ENCODE measurements at places on chromosomes 3 and 15.

- no peak for DNase-seq
Measured at GRCh38 chr3:65030847-65031463, 343.2 kb upstream of the ADAMTS9 start.

DNA sequence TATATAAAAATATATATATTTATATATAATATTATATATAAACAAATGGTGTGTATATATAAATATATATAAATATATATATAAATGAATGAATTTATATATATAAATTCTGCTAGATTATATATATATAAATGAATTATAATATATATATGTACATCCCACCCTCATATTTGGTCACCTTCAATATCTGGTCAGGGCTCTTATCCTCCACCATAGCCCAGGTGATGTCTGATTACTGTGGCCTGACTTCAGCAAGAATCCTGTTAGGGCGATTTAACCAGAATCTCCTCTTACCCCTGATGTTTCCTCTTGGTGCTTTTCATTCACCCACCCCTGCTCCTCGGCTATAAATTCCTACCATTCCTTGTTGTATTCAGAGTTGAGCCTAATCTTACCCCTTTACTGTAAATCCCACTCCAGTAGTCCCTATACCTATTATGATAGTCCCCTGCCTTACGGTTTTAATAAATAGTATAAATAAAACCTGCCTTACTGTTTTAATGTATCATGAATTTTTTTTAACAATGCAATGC, 439.6 kb downstream of the PLOD2 start:
- no peak for DNase-seq

DNA sequence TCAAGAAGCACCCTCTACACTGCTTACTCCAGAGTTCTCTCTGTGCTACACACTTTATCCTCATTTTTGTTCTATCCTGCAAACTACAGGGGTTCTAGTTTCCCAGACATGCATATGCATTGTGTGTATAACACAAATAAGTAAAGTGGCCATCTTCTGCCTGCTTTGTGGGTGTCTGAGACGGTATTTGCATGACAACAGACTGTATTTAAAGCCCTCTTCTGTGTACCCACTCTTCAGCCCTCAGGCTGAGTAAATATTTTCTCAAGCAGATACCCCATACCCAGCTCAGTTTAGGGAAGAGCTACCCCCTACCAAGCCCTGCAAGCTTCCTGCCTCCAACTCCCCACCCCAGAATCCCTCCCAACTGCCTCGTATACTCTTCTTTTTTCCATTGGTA, 31.7 kb downstream of the SYNPR start:
- DNase-seq, result no peak

GRCh38 chr15:37898362-37898761, 36.1 kb upstream of the TMCO5A start:
- DNase-seq, result no peak

DNA sequence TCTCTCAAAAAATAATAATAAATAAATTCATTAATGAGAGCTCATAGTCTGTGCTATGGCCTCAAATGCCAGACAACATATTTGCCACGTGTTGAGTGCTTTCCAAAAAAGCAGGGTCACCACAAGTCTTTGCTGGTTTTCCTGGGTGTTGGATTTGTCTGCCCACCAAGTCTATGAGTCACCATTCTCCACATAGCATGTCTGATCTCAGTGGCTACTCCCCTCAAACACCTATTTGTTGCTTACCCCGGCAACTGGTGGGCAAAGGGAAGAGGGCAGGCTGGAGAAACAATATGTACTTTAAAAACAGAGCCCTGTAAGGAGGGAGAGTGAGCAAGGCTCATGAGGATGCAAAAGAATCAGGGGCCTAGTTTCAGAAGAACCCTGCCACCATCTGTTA, 120.0 kb upstream of the ARRDC4 start:
- no peak for DNase-seq

- no peak for DNase-seq
Measured at GRCh38 chr3:38354588-38355330, 8.2 kb downstream of the XYLB start.

DNA sequence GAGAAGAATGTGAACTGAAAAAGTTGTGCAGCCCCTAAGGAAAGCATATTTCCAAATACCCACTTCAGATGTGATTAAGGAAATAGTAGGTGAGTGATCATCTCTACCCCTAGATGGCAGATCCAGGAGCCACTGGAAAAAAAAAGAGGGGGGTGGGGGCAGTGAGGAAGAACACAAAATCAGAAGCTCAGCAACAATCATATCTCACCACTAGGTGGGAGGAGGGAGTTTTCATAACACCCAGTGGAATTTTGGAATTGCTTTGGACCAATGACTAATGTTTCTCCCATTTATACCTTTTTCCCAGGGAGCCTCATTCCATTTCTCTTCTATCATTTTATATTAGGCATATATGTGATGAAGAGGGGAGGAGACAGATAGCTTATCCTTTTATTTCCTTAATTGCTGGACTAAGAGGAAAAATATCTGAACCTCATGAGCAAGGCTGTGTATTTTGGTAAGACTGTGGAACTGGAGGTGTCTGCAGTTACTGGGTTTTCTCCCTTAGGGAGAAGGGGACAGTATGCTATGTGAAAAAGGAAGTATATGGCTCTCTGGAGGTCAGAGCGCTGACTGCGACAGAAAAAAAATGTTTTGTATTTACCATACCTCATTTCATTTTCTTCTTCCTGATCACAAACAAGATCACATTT, 363.4 kb downstream of the GAP43 start:
- DNase-seq, result no peak

DNA sequence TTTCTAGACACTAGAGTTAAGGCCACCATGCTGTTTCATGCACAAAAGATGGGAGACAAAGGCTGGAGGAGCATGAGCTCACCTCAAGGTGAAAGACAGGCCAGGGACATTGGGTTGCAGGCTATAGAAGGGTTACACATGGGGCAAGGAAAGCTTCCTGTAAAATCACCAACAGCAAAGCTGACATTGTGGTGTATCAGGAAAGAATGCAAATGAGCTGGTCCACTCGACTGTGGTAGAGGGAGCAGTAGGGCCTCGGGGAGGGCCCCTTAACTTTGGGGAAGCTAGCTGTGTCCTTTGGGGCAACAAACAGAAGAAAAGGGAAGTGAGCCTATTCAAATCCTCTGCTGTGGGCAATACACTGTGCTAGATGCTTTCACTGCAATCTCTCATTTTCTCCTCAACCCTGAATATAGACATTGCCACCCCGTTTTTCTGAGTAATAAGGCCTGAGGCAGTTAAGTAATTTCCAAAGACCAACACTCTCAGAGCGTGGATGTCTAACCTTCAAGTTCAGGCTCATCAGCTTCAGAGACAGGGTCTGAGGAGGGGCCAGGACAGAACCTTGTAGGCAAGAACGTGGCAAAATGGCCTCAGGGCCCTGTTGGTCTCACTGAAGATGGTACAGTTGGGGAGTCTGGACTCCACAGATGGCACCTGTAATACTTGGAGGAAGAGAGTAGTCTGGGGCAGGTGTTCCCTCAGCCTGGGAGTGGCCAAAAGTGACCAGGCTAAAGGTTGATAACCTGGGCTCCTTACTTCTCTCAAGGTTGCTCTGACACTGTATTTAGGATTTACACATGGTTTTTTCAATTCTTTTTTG, 24.1 kb downstream of the CX3CR1 start:
- no peak for DNase-seq

DNA sequence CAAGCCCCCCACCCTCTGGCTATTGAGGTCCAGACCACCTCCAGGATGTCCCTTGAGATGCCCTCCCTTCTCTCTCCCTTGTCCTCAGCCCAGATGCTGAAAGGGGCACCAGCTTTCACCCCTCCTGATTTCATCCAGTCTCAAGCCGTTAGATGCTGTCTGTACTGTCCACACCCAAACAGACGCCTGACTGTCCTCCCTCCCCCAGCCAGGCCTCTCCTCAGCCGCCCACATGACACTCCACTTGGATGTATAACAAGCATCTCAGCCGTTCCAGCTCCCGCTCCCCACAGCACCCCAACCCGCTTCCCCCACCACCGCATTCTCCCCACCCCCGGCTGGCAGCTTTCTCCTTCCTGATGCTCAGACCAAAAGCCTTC, 25.0 kb upstream of the CYP11A1 start:
- no peak for DNase-seq

DNA sequence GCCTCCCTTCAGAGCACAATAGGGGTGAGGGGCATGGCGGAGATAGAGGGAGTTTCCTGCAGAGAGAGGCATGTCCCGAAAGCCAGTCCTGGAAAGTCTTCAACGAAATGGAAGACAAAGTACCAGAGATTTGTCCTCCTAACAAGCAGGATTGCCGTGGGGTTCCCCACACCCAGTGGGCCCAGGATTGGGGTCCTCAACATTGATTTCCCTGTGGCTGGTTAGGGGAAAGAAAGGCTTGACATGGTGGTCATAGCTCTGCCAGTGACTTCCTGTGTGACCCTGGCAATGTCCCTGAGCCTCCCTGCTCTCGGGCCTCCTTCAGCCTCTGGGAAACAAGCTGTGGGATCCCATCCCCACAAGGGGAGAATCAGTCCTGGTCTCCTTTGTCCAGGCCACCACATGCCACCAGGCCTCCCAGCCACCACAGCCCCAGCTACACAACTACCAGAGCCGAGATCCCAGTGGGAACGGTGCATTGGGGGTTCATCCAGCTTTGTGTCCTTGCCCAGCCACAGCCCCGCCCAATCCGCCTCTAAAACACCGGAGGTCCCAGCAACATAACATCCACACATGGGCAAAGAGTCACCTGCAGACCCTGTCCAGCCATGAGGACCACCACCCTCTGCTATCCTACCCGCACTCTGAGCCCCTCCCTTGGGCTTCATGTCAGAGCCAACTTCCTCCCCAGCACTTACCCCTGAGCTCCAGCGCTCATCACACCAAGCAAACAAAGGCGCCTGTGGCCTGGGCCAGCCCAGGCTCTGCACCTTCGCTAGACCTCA, 63.0 kb downstream of the ADAMTS17 start:
- DNase-seq, result no peak

DNA sequence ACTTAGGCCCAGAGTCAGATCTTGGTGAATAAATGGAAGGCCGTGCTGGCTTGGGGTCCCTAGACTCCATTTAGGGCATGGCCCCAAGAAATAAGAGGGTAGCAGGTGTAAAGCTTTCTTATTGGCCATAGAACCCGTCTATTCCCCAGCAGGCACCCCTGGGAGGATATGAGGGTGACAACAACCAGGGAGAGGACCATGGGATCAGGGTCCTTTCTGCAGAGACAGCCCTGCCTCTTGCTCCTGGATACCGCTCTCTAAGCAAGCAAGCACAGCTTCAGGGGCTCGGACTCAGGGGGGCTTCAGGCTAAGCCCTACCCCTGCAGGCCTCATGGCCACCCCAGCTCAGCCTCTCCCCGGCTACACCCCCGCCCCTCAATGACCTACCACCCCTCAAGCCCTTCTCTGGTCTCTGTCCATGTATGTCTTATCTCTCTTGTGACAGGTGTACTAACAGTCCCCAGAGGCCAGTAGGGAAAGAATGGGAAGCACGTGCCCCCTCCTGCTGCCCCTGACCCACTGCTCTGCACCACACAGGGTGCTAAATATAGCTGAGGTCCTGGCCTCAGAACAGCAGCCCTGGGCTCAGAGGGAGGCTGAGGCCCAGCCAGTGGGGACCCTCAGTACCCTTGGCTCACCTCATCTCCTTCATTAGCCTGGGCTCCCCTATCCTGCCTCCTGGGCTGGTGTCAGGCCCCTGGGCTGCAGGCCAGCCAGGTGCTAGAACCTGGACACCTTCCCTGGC, 1.9 kb downstream of the XIRP1 start:
- DNase-seq, result no peak

DNA sequence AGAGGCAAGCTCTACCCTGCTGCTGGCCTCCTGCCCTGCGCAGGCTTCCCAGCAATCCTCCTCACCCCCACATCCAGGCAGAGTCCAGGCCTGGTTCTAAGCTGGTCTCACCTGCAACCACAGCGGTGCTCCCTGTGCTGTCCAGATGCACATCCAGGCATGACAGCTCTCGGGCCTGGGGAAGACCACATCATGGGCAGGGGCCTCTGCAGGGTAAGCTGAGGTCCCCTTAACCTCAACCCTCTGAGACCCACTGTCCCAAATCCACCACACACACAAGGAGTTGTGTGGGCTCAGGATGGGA, 10.8 kb downstream of the PLA2G4D start:
- DNase-seq, result no peak

DNA sequence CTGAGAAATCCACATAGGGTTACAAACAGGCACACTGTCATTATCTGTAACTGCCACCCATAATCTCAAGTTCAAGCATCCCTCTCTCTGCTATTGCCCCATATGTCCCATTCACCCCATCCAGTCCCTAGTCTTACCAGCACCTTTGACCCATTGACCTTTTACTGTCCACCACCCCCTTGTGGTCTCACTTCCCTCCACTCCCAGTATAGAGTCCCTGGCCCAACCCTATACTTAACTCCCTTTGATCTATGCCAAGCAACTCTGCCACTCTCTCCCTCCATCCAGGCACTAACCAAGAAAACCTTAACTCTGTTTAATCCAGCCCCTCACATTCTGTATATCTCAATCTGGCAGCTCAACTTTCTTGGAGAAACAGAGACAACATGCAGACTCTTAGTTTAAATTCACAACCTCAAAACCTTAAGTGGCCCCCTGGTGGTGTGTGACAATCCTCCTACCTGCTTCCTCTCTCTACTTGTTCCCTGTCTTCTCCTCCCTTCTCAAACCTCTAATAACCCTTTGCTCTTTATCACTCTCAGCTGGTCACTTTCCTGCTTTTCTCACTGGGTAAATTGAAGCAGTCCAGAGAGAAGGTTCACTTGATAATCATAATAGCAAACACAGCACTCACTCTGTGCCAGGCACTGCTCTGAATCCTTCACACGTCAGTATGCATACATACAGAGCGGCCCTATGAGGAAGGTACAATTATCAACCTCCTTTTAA, 162.7 kb downstream of the STT3B start:
- no peak for DNase-seq

Measured in stimulated activated CD8-positive, alpha-beta memory T cell treated with anti-CD3 and anti-CD28 coated beads, Interleukin-7, amount 100 ng/mL, for 24 hours (primary cell).